CD4-positive, alpha-beta memory T cell (primary cell): ENCODE measurements at places on chromosomes 13 and 19. TPM values are rescaled to one million over a fixed set of nuclear protein-coding genes. Genes with fewer than 3 reads are reported as not detected.
A peak's percentile ranks its signal among the peaks of the same experiment; 100 is the strongest.

GRCh38 chr19:50922317-50922853 lies 11.2 kb upstream of the KLK4 start:
- no peak overlapping the region for H3K27ac ChIP-seq
- H3K36me3 ChIP-seq = no peaks in the 10 kb centered on the region
- DNase-seq = peak; percentile 64
- H3K27me3 ChIP-seq = no peaks in the 10 kb centered on the region

DNA sequence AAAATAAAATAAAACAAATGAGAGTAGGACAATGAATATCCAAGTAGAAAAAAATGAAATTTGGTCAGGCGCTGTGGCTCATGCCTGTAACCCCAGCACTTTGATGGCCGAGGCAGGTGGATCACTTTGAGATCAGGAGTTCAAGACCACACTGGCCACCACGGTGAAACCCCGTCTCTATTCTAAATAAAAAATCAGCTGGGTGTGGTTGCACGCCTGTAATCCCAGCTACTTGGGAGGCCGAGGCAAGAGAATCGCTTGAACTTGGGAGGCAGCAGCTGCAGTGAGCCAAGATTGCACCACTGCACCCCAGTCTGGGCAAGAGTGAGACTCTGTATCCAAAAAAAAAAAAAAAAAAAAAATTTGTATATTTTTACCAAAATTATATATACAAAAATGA lies 18.2 kb upstream of the ZMYM5 start:
- H3K27me3 ChIP-seq = no peaks in the 10 kb centered on the region
- no peak overlapping the region for H3K4me3 ChIP-seq
- no peaks in the 10 kb centered on the region for H3K36me3 ChIP-seq
- no peak overlapping the region for H3K27ac ChIP-seq
- H3K4me1 ChIP-seq = no peaks in the 10 kb centered on the region

- peak overlapping the region; percentile 59 for H3K4me3 ChIP-seq
- H3K27me3 ChIP-seq = no peaks in the 10 kb centered on the region
- peaks cover 45% of the 10 kb centered on the region for H3K4me1 ChIP-seq
- H3K36me3 ChIP-seq = peaks cover 35% of the 10 kb centered on the region
- DNase-seq = no peak
Measured at GRCh38 chr19:48618278-48618915, 581 bp downstream of the RPL18 start.

DNA sequence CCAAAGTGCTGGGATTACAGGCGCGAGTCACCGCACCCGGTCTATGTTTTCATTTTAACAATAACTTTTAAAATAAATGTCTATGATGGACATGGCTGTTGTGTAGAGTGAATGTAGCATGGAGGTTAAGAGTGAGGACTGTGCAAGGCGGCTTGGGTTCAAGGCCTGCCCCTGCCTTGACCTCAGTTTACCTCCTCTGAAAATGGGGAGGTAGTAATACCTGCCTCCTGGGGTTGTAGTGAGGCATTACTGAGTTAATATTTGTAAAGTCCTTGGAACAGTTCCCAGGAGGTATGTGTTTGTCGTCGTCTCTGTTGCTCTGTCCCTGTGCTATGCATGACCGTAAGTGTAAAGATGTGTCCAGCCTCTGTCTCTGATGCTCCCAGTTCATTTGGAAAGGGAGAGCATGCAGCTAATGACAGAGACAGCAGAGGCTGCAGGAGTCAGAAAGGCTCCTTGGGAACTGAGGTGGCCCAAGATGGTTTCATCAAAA lies 9.4 kb downstream of the GARRE1 start:
- H3K27ac ChIP-seq = no peak overlapping the region
- no peaks in the 10 kb centered on the region for H3K36me3 ChIP-seq
- H3K27me3 ChIP-seq = no peaks in the 10 kb centered on the region
- H3K4me3 ChIP-seq = no peak overlapping the region

GRCh38 chr19:34578751-34579150 lies 97.2 kb downstream of the WTIP start:
- H3K4me3 ChIP-seq = no peak overlapping the region
- no peaks in the 10 kb centered on the region for H3K36me3 ChIP-seq
- H3K4me1 ChIP-seq = no peaks in the 10 kb centered on the region

GRCh38 chr13:23794267-23795161 lies 94.7 kb downstream of the MIPEP start:
- H3K27ac ChIP-seq = no peak overlapping the region
- no peaks in the 10 kb centered on the region for H3K27me3 ChIP-seq
- H3K36me3 ChIP-seq = no peaks in the 10 kb centered on the region
- DNase-seq = no peak

GRCh38 chr13:39375601-39376000 lies 227.4 kb downstream of the LHFPL6 start:
- no peaks in the 10 kb centered on the region for H3K36me3 ChIP-seq
- no peak overlapping the region for H3K27ac ChIP-seq
- no peak for DNase-seq
- no peak overlapping the region for H3K4me3 ChIP-seq
- H3K27me3 ChIP-seq = no peaks in the 10 kb centered on the region

DNA sequence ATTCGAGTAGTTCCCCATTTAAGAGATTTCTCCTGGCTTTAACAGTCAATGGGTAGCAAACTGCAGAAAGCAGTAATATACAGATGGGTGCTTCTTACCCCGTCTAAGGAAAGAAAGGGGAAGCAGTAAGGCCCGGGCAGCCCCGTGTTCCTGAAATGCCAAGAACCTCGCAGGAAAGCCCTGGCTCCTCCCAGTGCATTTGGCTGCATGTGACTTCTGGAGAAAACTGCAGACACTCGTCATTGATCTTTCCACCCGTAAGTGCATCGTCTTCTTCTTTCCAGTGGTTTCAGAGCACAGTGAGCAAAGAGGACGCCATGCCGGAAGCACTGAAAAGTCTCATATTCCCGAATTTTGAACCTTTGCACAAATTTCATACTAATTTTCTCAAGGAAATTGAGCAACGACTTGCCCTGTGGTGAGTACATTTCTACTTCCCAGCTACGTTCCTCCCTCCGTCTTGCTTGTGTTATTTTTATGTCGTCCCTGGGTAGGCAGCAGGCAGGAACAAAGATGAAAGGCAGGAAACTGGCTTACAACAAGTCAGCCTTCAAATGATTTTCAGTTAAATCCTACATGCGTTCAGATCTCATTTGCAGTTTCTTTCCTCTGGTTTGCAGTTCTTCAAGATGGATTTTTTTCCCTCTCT lies 165.2 kb downstream of the STK24 start:
- H3K4me1 ChIP-seq = no peaks in the 10 kb centered on the region
- H3K27me3 ChIP-seq = no peaks in the 10 kb centered on the region
- no peaks in the 10 kb centered on the region for H3K36me3 ChIP-seq

- H3K27me3 ChIP-seq = no peaks in the 10 kb centered on the region
- H3K27ac ChIP-seq = no peak overlapping the region
- peaks cover 4% of the 10 kb centered on the region for H3K4me1 ChIP-seq
- DNase-seq = no peak
- H3K36me3 ChIP-seq = no peaks in the 10 kb centered on the region
Measured at GRCh38 chr19:2747349-2747748, 7.5 kb upstream of the SLC39A3 start.

GRCh38 chr13:108795841-108796240 lies 166.4 kb downstream of the MYO16 start:
- no peaks in the 10 kb centered on the region for H3K27me3 ChIP-seq
- H3K36me3 ChIP-seq = no peaks in the 10 kb centered on the region
- no peak for DNase-seq
- H3K4me1 ChIP-seq = no peaks in the 10 kb centered on the region

The GRIK5 gene
- total RNA-seq = 0.17 TPM

The IGFL4 gene
- total RNA-seq = not detected

The CEACAM3 gene
- not detected for total RNA-seq

The HNRNPA1L2 gene
- 19.5 TPM for total RNA-seq
